Endodermal cell (in vitro differentiated cells): ENCODE measurements at places on chromosomes 2 and 18.

DNA sequence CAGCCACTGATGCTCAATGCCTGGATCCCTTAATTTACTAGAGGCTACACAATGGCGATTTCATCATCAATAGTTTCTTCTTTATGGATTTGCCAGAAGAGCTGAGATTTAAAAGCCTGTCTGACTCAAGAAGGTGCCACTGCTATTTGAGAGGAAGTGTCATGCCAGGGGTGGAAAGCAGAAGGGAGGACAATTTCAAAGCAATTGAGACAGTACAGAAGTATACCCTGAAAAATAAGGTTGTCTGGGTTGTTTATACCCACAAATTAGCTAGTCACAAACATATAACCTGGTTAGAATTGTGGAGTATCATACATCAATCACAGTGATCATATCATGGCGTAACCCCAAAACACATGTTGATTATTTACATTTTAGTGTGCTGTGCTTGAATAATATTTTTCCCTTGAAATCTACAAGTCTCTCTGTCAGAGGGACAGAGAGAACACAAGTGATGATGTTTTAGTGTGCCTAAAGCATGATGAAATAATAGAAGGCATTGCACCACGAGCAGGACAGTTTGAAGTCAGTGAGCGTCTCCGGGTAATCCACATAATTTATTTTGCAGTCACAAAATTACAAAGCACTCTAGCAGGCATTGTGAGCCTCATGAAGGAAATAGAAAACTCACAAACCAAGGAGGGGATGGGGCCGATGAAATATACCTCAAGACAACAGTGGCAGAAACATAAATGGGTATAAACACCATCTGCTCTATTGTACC is 312.2 kb upstream of the SPRED2 start:
- no peak for DNase-seq

GRCh38 chr18:45505497-45506206 is 109.6 kb upstream of the SLC14A2 start:
- peak; percentile 55 for DNase-seq

- no peak for DNase-seq
Measured at GRCh38 chr2:199738727-199739412, 112.1 kb downstream of the FTCDNL1 start.

DNA sequence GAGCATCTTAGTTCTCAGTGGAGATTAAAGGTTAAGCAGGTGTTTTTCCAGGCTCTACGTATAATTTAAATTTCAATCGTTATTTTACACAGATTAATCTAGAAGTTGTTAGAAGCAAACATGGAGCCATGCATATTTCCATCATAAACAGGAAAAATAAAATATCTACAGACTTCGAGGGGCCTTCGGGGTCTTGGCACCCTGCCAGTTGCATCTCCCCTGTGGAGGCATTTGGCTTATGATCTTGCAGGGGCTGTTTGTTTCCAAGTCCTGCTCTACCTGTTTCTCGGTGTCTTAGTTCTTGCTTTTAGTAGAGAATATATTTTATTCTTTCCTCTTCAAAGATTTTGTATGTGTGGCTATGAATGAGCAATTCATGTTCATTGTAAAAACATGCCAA is 67.2 kb upstream of the FAM136A start:
- no peak for DNase-seq

GRCh38 chr2:105081006-105081601 is 43.2 kb downstream of the MRPS9 start:
- DNase-seq, result peak; percentile 74

GRCh38 chr2:45793305-45793962 is 142.0 kb downstream of the PRKCE start:
- no peak for DNase-seq

DNA sequence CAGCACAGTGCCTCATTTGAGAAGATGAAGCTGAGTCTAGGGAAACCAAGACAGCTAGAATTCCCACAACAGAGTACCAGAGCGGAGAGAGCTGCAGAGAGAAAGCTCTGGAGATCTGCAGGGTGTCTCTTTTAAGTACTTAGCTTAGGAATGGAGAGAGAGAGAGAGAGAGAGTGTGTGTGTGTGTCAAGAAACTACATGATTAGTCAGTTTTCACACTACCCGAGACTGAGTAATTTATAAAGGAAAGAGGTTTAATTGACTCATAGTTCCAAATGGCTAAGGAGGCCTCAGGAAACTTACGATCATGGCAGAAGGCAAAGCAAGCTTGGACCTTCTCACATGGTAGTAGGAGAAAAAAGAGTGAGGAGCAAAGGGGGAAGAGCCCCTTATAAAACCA is 64.0 kb downstream of the HIBCH start:
- no peak for DNase-seq

DNA sequence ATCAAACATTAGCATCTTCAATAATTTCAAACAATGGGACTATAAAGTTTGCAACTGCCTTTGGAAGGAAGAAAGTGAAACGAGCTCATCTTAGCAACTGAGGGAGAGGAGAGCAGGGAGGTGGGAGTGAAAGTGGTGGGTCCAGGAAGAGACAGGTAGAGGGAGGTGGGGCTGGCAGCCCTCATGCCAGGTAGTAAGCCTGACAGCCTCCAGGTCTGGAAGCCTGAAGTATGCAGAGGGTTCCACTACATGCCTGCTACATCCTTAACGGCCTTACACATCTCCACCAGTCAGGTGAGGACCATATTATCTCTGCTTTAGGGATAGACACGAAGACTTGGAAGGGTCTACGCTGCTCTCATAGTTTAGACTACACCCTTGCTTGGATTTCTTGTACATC is 201.1 kb upstream of the TWIST2 start:
- no peak for DNase-seq

DNA sequence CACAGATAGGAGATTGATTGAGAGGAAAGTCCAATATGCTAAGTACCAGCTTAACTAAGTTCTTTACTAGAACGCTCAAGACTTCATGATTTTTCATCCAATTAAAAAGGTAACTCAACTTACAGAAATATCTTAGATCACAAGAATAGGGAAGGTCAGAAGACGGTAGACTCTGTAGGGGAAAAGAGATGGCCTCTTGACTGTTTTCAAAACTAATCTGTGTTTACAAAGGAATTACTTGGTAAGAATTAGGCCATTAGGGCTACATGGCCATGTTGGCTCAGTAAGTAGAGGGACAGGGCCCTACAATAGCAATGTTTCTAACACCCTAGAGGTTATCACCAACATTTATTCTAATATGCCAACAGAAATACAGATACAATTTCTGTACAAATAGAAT is 172.7 kb upstream of the ZFP36L2 start:
- no peak for DNase-seq

DNA sequence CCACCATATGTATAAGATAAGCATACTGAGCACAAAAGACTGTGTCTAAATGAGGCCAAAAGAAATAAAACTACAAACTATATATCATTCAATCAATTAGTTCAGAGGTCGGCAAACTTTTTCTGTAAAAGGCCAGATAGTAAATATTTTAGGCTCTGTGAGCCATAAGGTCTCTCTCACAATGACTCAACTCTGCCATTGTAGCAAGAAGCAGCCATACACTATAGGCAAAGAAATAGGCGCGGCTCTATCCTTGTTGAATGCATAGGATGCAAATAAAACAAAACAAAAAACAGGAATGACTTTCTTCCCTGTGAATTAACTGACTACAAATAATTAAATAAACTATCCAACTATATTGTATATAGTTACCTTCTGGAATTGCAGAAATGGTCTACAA is 8.6 kb upstream of the CCDC88A start:
- DNase-seq, result no peak

GRCh38 chr2:172211512-172211911 is 108.8 kb upstream of the DLX2 start:
- no peak for DNase-seq

DNA sequence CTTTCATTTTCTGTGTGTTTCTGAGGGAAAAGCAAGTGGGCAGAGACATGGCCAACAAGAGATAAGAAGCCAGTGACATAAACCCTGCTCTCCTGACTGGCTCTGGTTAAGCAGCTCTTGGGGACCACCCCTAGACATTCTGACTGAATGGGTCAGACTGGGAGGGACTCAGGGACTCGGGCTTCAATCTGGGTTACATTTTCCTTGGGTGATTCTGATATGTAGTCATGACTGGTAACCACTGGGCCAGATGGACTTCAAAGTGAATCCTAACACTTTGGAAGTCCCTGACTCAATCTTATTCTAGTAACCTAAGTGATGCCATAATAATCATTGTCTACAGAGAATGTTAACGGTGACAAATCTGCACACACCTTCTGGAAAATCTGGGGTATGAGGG is 397.8 kb downstream of the NBAS start:
- DNase-seq, result no peak

DNA sequence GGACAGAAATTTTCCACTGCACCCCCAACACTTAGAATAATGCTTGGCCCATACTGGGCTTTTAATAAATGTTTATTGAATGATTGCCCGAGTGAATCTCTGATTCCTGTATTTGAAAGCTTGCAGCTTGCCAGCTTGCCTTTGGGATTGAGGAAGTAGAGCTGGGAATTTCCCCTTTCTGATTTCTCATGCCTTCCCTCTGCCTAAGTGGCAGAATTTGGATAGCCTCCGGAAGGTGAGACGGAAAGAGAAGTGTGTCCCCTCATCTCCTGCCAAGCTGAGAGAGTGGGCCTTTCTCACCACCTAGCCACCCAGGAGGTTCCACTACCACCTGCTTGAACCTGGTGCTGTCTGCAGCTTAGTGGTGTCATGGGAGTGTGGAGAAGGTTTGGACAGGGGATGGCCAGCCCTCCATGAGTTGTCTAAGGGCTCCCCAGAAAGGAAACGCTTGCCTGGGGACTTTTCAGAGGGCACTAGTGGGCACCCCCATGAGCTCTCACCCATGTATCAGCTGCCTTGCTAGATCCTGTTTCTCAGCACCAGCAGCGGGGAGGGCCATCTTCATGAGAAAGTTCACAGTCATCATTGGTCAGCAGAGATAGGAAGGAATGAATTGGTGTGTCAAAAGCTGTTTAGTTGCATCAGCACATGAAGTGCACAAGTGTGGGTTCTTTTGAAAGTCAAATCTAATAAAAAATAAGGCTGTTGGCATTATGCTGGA is 8.6 kb upstream of the NCOA1 start:
- no peak for DNase-seq

- DNase-seq, result peak; percentile 96
Measured at GRCh38 chr2:36380624-36381481, 25.3 kb downstream of the CRIM1 start.

- DNase-seq, result no peak
Measured at GRCh38 chr18:7618891-7619442, 51.9 kb downstream of the PTPRM start.
